Fibroblast of upper back skin (primary cell): ENCODE measurements at places on chromosomes 11 and 22.

DNA sequence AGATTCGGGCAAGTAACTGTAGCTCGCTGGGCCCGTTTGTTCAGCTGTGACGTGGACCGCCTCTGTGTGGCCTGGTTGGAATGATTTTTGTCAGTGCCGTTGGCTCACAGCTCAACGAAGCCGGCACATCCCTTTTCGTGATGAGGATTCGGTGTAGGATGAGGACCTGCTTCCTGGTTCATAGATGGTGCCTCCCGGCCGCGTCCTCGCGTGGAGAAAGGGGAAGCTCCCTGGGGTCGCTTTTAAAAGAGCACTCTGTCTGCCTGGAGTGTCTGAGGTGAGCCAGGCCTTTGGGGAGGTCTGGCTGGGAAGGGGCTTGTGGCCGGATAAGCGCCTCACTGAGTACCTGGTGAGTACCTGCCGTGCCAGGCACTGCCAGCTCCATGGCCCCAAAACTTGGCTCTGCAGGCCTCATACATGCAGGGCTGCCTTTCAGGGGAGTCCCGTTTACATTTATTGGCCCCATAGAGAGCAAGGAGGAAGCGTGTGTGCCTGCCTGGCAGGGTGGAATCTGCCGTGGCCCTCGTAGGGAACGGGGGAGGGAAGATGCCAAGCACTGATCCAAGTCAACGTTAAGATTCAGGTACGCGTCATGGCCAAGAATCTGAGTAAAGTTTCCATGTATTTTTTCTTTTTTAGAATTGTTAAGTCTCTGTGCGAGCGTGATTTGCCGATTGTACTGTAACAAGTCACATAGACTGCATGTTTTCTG, 88.4 kb downstream of the ARHGAP8 start:
- DNase-seq = no peak

- DNase-seq = peak; percentile 86
Measured at GRCh38 chr11:19889531-19889930, 176.9 kb downstream of the NAV2 start.

DNA sequence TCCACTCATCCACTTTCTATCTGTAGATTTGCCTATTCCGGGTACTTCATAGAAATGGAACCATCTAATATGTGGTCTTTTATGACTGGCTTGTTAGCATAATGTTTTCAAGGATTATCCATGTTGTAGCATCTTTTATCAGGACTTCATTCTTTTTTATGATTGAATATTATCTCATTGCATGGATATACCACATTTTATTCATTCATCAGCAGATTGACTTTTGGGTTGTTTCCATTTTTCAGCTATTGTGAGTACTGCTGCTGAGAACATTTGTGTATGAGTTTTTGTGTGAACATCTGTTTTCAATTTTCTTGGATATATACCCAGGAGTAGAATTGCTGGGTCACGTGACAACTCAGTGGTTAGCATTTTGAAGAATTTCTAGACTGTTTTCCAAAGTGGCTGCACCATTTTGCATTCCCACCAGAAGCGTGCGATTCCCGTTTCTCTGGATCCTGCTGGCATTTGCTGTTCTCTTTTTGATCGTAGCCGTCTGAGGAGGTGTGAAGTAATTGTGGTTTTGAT, 8.9 kb downstream of the DERL3 start:
- peak; percentile 95 for DNase-seq

GRCh38 chr22:31084811-31085492, 3.8 kb downstream of the SMTN start:
- peak; percentile 88 for DNase-seq

DNA sequence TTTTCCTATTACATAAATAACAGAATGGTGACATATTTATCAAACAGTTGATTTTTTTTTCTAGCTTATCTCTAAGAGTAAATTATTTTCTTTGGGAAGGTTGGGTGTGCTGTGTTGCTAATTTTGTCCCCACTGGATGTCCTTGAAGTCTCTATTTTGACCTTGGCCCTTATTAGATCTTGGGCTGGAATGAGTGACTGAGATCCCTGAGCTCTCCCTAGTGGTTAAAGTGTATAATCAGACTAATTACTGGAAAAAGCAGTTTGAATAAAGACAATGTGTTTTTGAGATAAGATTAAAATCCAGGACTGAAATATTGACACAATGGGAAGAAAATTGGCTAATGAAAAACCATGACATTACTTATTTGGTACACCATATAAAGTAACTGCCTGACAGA, 56.1 kb downstream of the AASDHPPT start:
- no peak for DNase-seq

DNA sequence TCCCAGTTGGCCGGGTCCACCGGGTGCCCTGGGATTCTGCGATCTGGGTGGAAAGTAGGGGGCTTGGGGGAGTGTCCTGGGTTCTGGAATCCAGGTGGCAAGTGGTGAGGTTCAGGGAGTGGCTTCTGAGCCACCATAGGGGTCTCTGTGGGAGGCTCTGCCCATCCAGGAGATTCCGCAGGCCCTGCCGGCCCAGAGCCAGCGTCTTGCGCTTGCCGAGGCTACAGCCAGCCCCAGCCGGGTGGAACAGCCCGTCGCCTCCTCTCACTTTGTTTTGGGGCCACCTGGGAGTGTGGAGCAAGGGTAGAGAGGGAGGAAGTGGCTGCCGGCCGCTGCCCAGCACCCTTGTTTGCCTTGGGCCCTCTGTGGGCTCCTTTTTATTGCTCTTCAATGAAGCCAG, 60.6 kb upstream of the PPP6R3 start:
- DNase-seq = no peak

DNA sequence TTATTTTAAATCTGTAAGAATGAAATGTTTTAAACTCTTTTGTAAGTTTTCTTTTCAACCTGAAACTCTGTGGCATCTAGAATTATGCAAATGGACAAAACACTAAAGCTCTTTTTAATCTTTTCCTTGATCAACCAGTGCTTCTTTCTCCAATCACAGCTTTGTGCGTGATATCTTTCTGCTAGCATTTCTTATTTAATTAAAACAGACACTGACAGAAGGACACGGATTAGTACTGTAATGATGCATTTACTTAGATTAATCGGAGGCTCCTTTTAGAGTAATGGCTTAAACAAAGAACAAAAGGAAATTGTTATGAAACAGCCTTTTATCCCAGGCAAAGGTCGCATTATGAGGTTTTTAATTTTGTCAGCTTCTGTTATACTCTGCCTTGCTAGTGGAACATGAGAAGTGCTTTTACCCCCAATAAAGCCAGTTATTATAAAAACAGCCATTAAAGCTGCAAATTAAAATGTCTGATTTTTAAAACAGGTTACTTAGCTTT, 48.5 kb upstream of the SOX6 start:
- no peak for DNase-seq

GRCh38 chr11:35856756-35857155, 87.1 kb upstream of the LDLRAD3 start:
- no peak for DNase-seq

DNA sequence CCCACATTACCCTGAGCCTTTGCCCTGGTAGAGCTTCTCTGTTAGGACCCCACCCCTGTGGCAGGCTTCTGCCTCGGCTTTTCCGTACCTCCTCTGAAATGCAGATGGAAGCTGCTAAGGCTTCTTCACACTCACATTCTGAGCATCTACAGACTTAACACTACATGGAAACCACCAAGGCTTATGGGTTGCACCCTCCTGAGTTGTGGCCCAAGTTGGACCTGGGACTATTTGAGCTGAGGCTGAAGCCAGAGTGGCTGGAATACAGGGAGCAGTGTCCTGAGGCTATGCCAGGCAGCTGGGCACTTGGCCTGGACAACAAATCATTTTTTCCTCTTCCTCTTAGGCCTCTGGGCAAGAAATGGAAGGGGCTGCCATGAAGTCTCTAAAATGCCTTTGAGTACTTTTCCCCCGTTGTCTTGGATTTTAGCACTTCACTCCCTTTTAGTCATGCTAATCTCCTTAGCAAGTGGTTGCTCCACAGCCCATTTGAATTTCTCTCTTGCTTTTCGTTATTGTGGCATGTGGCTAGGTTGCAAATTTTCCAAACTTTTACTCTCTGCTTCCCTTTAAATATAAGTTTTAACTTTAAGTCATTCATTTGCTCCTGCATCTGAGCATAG, 114.8 kb upstream of the FIBIN start:
- no peak for DNase-seq

DNA sequence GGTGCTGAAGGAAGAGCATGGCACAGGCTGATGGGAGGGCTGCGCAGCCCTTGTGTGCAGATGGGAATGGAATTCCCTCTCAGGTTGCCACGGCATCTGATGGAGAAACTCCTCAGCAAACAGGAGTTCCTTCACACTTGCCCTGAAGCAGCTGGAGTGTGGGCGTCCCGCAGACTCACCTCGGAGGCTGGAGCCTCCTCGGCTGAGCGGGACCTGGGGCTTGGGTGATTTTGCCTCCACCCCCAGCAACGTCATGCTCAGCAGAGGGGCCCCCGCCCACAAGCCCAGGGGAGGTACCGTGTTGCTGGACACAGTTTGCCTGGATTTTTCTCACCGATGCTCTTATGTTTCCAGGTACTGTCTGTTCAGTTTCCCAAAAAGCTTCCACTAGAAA, 63.4 kb downstream of the MYO7A start:
- no peak for DNase-seq

DNA sequence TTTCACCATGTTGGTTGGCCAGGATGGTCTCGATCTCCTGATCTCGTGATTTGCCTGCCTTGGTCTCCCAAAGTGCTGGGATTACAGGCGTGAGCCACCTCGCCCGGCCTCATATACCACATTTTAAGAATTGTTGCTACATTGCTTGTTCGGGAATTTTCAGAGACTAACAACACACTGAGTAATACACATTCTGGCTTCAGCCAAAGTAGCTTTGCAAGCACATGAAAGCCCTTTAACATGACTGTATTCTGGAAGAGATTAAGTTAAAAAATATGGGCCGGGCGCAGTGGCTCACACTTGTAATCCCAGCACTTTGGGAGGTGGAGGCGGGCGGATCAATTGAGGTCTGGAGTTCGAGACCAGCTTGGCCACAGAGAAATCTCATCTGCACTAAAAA, 15.0 kb downstream of the CRTAM start:
- peak; percentile 27 for DNase-seq

DNA sequence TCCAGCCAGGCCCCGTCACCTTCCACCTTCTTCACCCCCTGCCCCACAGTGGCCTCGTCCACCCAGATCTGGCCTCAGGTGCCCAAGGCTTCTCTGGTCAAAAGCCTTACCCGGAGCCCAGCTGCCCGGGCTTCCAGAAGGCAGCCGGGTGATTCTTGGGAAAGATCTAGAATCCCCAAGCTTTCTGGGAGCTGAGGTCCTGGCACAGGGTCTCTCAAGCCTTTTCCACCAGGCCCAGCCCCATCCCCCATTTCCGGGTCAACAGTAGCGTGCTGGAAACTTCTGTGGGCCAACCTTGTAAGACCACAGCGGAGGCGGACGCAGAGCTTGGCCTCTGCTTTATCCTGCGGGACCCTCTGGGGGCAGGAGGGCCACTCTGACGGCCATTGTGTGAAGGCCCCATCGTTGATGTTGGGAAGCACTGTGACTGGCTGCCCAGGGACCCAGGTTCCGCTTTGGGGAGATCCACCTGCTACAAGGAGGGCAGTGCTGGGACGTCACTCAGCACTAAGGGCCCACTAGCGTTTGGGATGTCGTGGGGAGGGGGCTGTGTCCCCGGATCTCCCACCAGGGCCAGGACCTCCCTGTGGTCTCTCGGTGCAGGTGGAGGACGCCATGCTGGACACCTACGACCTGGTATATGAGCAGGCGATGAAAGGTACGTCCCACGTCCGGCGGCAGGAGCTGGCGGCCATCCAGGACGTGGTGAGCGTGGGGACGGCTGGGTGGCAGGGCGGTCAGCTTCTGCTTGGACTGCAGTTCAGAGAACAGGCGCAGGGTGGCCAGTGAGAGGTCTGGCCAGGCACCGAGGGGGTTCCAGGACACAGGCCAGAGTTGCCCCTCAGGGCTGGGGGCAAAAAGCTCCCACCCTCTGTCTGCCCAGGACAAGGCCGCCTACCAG, 11.5 kb downstream of the TSPAN32 start:
- no peak for DNase-seq

- DNase-seq = peak; percentile 47
Measured at GRCh38 chr11:126339863-126340434, 15.5 kb upstream of the ST3GAL4 start.

GRCh38 chr22:40557972-40558371, 78.5 kb downstream of the MRTFA start:
- no peak for DNase-seq

DNA sequence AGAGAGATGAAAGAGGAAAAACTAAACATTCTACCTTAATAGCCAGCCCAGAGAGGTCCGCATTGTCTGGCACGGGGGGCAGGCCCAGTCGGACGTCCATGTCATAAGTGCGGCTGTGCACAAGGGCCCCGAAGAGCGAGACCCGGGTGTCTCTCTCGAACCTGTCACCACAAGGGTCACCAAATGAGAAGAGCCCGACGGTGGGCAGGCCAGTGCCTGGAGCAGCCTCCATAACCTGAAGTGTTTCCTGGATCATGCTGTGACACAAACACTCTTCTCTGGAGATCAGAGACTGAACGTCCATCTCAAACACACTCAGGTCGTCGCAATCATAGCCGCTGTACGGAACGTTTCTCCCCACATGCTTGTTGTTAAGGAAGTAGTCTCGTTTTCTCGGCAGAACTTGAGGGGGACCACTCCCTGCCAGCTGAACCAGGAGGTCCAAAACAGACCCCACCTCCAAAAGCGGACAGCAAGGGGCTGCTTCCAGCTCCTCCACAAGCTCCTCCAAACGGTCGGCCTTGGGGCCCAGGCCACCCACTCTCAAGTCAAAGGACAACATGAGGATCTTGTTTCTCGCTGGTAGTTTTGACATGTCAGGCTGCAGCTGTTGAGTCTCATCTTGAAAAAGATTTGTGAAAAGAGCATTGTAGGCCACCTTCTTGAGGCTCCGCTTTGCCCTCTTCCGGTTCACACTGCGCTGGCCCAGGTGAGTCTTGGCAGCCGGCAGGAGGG, 971 bp downstream of the TUBGCP6 start:
- DNase-seq = no peak

- DNase-seq = no peak
Measured at GRCh38 chr22:22196018-22196533, 48.5 kb upstream of the VPREB1 start.

GRCh38 chr22:27134315-27134701, 476.9 kb downstream of the MIAT start:
- DNase-seq = peak; percentile 95

GRCh38 chr11:103903621-103904323, 132.7 kb upstream of the DDI1 start:
- DNase-seq = peak; percentile 5

DNA sequence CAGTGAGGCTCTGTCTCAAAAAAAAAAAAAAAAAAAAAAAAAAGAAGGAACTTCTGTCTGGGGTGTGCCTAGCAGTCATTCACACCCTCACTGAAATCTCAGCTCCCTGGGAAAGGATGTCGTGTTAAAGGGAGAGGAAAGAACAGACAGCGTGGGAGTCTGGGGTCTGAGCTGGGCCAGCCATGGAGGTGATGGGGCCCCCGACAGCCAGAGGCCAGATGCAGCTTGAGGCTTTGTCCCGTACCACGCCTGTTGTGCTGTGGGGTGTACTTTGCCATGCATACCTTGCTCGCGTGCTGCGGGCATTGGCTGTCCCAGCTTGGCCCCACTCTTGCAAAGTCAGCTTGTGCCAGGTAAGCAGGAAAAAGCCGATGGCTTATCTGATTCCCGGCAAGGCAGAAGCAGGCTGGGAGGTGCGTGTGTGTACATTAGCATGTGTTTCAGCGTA, 4.6 kb downstream of the SYT12 start:
- DNase-seq = no peak
